ENCODE measurements at places on chromosomes 3 and 15.

DNA sequence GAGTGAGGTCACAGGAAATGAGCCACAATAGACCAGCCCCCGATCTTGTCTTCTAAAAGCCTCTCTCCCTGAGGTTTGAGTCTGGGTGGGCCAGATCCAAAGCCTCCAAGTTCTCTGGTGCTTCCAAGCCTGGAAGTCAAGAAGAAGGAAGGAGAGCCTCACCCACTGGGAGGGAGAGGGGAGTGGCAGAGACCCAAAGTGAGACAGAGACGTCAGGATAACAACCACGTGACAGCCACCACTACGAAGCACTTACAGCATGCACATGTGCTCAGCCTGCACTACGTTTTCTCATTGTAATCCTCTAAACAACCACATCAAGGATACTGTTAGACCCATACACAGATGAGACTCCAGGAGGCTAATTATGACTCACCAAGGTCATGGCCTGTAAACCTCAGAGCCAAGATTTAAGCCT lies 197.3 kb upstream of the LINGO1 start:
- peak; percentile 53 for DNase-seq

GRCh38 chr3:195224156-195224979 lies 46.6 kb downstream of the XXYLT1 start:
- no peak for DNase-seq

GRCh38 chr3:124076235-124076634 lies 84.3 kb upstream of the ROPN1 start:
- no peak for DNase-seq

DNA sequence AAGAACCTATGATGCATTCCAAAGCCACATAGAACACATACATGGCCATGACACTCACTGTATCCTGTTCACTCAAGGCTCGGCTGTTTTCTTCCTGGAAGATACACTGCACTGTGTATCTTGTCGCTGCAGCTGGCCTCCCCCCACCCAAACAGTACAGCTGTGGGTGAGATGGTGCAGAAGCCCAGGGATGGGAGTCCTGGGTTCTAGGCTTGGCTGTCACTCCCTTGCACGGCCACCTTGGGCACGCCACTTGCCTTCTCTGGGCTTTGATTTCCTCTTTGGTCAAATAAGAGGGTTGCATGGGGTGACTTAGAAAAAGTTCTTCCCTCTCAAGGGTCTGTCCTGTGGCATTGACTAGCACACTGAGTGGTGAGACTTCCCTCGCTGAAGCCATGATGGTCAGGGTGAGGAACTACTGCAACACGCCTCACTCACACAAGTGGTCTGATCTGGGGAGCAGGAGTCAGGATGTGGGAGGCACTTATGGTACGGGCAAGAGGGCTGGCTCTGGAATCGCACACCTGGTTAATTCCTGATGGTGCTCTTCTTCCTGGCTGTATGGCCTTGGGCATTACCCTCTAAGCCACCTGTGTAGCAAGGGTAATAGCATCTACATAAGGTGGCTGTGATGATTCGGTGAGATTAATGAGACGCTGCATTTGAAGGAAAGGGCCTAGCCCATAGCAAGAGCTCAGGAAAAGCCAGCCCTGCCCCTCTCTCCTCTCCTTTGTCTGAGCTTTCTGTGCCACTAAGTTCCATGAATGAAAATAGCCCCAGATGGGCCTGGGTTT lies 44.0 kb downstream of the ANP32A start:
- no peak for DNase-seq

GRCh38 chr3:142735462-142735861 lies 11.6 kb downstream of the TRPC1 start:
- DNase-seq, result no peak

GRCh38 chr15:60905587-60905986 lies 323.5 kb downstream of the RORA start:
- DNase-seq, result no peak

DNA sequence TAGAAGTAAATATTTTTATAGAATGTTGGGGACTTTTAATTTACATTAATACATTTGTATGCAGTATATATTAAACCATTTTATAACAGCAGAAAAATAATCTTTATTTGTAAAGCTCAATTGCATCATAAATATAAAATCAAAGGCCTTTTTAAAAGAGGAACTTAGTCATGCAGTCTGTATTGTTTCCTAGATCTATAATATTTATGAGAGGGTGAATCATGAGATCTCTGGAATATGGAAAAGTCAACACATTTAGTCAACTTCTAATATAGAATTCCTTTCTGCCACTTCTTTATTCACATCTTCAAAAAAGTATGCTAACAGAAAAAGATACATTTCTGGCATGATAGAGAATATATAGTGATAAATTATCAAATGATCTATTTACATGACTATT lies 410.3 kb upstream of the ZNF385D start:
- DNase-seq, result no peak

GRCh38 chr3:37217098-37217849 lies 42.9 kb upstream of the LRRFIP2 start:
- DNase-seq, result no peak

DNA sequence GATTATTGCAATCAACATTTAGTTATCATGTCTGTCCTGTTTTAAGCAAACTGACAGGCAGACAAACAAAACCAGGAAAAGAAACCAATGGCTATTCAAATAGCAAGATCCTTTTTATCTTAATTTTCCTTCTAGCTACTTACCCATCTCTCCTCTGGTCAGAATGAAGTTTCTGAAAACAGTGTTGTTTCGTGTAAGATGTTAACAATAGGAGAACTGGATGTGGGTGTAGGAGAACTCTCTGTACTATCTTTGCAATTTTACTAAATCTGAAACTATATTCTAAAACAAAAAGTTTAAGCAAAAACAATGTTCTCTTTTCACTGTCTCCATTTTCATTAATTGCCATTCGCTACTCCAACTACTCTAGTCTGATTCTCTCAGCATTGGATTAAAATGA lies 726.4 kb downstream of the ZNF385D start:
- DNase-seq, result no peak

DNA sequence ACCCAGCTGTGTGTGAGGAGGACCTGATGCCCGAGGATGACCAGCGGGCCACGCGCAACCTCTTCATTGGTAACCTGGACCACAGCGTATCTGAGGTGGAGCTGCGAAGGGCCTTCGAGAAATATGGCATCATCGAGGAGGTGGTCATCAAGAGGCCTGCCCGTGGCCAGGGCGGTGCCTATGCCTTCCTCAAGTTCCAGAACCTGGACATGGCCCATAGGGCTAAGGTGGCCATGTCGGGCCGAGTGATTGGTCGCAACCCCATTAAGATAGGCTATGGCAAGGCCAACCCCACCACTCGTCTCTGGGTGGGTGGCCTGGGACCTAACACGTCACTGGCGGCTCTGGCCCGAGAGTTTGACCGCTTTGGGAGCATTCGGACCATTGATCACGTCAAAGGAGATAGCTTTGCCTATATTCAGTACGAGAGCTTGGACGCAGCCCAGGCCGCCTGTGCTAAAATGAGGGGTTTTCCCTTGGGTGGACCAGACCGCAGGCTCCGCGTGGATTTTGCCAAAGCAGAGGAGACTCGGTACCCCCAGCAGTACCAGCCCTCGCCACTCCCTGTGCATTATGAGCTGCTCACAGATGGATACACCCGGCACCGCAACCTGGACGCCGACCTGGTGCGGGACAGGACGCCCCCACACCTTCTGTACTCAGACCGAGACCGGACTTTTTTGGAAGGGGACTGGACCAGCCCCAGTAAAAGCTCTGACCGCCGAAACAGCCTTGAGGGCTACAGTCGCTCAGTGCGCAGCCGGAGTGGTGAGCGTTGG lies 1.5 kb downstream of the RBM15B start:
- no peak for DNase-seq

GRCh38 chr3:14663396-14664135 lies 11.4 kb upstream of the C3orf20 start:
- no peak for DNase-seq

- DNase-seq, result no peak
These were observed 36.2 kb downstream of the FEM1B start for GRCh38 chr15:68313501-68314410.

- peak; percentile 49 for DNase-seq
These were observed at the start of gene LYSMD2 for GRCh38 chr15:51737522-51738305. TSS of gene LYSMD2 (minus strand) at chr15:51737655. CDS start at chr15:51737622, 33 bp downstream.

- no peak for DNase-seq
These were observed 126.1 kb downstream of the LRRK1 start for GRCh38 chr15:101045236-101045646.

- no peak for DNase-seq
These were observed 42.8 kb downstream of the CD47 start for GRCh38 chr3:108047987-108048386.

Measured in AG10803 (cell line).